DMS 273 treated with DMSO at 0.1 percent for 48 hours (cell line): ENCODE measurements at places on chromosomes 4 and X.
A peak's percentile ranks its signal among the peaks of the same experiment; 100 is the strongest.

DNA sequence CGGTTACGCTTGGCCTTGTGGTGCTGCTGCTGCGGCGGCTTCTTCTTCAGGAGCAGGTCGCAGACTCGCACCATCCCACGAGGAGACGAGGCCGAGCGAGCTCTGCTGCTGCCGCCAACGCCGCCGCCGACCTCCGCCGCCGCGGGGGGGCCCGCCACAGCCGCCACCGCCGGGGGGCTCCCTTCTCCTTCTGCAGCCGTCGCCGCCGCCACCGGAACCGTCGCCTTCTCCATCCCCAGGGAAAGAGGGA, 237 bp downstream of the ANKRD17 start:
- DNase-seq: no peak

GRCh38 chr4:25343671-25344070, 31.1 kb downstream of the ZCCHC4 start:
- DNase-seq: no peak

DNA sequence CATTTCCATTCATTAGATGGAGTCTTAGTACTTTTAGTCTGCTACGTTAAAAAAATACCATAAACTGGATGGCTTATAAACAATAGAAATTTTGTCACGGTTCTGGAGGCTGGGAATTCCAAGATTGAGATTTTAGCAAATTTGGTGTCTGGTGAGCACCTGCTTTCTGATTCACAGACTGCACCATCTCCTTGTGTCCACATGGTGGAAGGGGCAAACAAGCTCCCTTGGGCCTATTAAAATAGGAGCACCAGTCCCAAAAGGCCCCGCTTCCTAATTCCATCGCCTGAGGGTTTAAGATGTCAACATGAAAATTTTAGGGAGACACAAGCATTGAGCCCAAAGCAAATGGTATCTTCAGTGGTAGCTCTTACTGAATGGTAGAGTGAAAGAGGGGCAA, 120.5 kb upstream of the MAP9 start:
- no peak for DNase-seq

DNA sequence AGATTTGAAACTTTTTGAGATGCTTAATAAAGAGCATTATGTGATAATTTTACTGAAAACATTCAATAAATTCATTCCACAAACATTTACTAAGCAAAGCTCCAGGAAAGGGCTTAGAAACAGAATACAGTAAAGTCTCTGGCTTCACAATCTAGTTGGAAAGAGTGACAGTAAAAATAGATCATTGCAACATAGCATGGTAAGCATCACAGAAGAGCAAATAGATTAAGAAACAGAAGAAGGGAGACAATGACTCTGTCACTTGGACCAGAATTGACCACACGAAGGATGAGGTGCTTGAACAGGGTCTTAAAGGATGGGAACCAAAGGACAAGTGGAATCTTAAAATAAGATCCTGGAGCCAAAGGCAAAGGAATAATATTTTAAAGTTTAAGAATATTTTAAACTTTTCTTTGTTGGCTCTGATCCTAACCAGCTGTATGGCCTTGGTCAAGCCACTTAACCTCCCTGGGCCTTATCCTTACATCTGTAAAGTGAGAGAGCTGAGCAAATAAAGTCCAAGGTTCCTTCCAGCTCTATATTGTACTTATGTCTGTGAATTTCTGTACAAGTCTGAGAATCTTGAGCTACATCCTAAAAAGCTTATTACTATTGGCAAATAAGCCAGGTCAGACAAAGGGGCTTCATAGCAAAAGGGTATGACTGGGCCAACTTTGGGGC, 33.9 kb downstream of the SEC24D start:
- no peak for DNase-seq

DNA sequence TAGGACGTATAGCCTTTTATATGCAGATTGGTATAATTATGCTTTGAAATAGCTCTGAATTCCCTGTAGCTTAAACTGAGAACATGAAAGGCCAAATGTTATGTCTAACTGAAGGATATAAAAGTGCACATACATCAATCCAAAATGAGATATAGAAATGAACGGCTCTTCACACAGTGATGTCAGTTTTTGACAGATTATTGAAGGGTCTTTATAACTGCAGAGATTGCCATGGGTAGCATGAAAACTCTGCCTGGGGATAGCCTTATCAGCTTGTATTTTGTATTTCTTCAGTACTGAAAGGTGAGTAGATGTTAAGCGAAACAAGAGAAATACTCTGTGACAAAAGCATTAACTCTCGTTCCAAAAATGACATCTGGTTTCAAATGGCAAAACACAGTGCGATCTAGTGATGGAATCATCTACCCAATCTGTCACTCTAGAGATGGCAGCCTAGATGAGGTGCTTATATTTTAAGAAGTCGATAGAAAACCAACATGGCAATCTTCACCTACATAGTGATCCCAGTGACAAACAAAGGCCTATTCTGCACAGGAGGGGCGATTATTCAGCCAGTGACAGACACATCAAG, 59.7 kb downstream of the PCDH10 start:
- no peak for DNase-seq

- DNase-seq: no peak
These were observed 325.2 kb downstream of the LDB2 start for GRCh38 chr4:16573206-16573605.

DNA sequence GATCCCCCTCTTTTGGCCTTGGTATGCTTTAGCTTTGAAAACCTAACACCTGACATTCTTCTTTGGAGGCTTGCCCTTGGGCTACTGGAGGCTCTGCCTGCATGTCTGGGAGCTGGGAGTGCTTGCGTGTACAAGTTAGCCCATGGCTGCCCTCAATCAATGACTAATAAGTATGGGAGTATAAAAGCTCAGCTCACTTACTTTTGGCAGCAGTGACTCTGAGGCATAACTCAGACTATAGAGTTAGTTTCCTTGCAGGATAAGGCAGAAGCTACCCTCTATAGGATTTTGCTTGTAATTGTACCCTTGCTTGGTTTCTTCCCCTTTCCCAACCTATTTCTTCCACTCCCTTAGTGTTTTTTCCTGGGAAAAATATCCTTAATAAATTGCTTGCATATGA, 247.9 kb downstream of the PPP1R2C start:
- no peak for DNase-seq

- peak; percentile 20 for DNase-seq
These were observed 657 bp upstream of the ANKRD50 start for GRCh38 chr4:124713185-124713592.

GRCh38 chr4:52588097-52588496, 71.0 kb downstream of the USP46 start:
- DNase-seq: no peak

GRCh38 chr4:94650690-94651089, 107.1 kb upstream of the BMPR1B start:
- no peak for DNase-seq

GRCh38 chr4:126238013-126238412, 923.3 kb downstream of the FAT4 start:
- DNase-seq: no peak

- no peak for DNase-seq
These were observed 200.9 kb upstream of the ARHGEF9 start for GRCh38 chrX:63985906-63986305.

DNA sequence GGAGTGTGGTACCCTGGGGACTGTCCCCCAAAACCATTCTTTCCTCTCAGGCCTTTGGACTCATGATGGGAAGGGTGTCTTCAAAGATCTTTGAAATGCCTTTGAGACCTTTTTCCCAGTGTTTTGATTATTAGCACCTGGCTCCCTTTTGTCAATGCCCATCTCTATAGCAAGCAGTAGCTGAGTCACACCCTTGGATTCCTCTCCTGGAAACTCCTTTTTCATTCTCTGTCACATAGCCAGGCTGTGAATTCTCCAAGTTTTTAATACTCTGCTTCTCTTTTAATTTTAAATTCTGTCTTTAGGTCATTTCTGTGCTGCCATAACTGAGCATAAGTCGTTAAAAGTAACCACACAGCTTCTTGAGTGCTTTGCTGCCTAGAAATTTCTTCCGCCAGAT, 29.7 kb downstream of the IL21 start:
- DNase-seq: no peak

DNA sequence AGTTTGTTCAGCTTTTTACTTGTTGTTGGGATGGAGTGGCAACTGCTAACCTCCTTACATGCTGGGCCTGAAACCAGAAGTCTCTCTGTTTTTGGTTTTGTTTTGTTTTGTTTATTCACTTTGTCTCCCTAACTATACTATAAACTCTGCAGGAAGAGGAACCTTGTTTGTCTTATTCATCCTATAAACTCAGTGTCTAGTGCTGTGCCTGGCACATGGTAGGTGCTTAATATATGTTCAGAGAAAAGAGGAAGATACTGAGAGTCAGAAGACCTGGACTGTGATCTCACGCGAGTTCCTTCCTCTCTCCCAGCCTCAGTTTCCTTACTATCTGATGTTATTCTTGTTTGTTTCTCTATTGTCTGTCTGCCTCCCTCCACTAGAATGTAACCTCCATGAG, 71.3 kb downstream of the PRPS1 start:
- no peak for DNase-seq

DNA sequence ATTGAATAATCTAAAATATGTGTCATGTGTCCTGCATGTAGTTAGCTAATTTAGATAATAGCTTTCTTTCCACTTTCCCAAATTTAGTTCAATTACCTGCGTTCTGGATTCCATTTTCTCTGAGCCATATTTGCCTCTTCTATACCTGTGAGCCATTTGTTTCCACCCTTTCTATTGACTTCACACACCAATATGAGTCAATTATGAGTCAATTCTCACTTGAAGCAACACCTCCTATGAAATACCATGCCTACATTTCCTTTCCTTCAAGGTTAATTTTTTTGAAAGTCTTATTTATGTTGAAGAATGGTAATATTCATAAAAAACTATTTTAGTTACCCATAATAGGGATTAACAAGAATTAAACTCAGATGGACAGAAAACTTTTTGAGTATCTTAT, 25.8 kb downstream of the NPY2R start:
- DNase-seq: no peak

DNA sequence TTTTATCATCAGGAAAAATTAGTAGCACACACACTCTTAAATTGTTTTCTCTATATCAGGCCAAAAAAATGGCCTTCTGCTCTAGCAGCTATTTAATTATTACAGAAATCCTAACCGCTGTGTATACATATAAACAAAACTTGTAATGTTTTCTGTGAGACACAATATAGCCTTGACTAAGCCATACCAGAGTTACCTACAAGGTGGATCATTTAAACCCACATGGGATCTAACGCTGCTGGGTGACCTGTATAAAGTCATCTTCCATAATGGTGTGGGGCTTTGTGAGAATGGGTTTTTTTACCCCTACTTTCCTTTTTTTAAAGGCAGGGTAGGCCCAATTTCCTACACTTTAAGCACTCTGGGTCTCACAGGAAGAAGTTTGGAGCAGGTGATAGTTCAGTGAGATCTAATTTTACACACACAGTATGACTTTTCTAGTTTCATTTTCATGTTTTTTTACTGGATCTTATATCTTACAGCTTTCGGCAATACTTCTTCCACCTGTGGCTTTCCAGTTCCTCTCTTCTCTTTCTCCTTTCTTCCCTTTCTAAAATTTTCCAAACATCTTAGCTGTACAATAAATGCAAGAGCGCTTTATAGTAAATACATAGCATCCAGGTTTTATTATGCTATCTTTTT, 66.9 kb upstream of the MMAA start:
- no peak for DNase-seq

- no peak for DNase-seq
These were observed 236.7 kb downstream of the FRAS1 start for GRCh38 chr4:78293821-78294301.
